ENCODE measurements at places on chromosomes 4 and X.

DNA sequence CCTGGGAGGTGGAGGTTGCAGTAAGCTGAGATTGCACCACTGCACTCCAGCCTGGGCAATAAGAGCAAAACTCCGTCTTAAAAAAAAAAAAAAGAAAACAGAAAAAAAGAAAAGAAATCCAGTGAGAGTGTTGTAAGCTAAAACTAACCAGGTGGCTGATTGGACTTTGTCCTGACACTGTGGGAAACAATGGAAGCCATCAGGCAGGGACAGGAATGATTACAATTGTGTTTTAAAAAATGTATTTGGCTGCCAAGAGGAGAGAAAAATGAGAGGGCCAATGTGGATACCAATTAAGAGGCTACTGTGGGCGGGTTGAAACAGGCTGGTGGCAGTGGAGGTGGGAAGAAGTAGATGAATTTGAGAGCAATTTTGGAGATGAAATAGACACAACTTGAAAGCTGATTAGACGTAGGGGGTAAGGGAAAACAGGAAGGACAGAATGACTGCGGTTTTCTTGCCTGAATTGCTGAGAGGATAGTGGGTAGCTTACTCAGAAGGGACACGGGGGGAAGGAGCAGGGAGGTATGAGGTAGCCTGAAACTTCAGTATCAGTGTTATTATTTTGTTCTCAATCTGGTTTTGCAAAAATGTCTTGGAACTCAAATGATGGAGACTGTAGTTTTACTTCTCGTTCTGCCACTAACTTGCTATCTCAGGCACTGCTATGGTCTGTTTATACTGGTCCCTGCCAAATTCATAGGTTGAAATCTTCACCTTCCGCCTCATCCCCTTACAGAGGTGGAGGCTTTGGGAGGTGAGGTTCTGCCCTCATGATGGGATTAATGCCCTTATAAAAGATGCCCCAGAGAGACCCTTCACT lies 45.6 kb upstream of the CHRNA9 start:
- no peak for DNase-seq

DNA sequence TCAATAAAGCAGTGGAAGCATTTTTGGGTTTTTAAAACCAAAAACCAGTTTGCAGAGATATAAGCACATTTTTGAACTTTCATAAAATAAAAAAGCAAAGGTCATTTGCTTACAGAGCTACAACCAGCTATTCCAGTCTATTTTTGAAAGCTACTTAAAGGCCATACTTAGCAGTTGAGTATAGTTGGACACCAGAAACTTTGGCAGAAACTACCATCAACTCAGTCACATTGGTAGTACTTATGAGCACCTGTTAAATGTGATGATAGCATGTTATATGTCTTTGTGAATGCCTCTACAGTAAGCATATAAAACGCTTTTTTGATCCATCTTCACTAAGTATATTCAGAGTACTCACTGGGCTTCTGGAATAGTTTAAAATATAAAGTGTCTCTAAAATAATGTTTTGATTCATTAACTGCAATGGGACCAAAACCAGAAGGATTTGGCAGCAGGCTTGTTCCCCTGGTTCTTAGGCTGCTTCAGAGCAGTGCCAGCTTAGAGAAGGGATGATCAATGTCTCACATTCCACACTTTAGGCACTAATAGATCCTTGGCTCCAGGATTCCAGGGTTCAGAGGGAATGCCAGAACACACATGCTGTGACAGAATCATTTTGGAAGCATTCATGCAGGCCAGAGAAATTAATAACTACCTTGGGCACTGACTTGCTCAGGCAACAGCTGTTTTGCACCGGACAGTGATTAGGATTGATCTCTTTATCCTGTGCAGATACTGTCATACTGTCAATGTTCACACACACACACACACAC lies 103.9 kb downstream of the IQCM start:
- no peak for DNase-seq

DNA sequence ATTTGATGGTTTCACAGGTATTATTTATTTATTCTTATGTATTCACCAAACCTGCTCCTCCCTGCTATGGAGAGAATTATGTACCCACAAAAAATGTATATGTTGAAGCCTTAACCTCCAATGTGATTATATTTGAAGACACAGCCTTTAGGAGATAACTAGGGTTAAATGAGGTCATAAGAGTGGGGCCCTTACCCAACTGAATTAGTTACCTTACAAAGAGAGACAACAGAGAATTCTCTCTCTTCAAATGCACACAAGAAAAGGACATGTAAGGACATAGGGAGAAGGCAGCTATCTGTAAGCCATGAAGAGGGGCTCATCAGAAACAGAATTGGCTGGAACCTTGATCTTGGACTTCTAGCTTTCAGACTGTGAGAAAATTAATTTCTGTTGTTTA lies 44.0 kb downstream of the ZGRF1 start:
- DNase-seq: no peak

DNA sequence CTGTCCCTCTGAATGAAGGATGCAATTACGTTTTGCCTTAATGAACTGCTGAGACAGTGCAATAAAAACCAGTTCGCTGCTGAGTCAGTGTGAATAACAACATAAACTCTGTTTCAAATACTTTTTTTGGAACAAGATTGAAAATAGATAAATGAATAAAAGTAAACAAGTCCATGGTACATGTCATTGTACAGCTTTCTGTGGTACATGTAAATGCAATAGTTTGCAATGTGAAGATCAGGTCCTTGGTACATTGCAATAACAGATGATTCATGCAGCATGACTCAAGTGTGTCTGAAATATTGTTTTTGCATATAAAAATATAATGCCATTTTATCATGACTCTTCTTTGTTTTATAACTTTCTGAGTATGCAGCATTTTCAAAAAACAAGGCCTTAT lies 193.4 kb upstream of the PACRGL start:
- DNase-seq: no peak

- DNase-seq: no peak
Observed at GRCh38 chrX:37817176-37817575, 30.2 kb downstream of the DYNLT3 start.

DNA sequence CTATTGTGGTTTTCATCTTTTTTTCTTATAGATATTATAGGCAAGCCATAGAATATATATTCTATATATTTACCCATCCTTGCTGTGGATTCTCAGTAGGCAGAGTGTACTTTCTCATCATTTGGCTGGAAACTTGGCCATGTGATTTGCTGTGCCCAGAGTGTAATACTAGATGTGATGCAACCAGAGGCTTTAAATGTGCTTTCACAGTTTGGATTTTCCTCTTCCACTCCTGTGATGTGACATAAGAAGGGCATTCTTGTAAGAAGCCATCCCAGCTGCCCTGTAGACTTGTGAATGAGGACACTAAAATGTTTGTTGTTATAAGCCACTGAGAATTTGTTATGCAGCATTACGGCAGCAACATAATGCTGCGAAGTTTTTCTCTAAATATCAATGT lies 10.4 kb upstream of the HPGDS start:
- DNase-seq: no peak

DNA sequence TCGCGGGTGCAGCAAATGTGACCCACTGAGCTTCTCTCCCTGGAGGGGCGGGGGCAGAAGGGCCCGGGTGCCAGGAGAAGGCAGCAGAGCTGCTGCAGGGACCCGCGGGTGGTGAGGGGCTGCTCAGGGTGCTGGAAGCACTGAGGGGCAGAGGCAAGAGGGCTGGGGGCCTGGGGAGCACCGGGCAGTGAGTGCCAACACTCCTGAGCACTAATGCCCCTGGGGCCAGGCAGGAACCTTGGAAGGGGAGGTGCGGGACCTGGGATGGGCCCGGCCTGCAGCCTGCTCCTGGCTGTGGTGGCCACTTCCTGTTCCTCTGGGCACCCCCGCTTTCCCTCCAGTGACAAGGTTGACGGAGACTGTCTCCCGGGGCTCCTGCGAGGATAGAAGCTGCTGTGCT lies 66.5 kb upstream of the ADRA2C start:
- no peak for DNase-seq

DNA sequence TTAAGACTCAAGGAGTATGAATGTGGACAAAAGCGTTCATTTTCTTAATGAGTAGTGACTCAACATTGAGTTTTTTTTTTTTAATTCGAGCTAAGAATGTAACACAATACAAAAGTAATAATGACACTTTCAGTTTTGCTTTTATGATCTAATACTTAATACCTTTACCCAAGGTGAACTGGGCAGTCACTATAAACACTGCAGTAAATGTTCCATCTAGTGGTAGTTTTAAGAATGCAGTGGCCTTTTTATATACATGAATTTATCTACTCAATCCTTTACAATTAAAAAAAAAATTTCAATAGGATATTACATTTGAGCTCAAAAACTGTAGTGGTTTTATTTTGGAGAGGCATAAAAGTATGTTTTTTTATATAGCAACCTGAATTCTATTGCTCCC lies 33.9 kb downstream of the PDK3 start:
- no peak for DNase-seq

DNA sequence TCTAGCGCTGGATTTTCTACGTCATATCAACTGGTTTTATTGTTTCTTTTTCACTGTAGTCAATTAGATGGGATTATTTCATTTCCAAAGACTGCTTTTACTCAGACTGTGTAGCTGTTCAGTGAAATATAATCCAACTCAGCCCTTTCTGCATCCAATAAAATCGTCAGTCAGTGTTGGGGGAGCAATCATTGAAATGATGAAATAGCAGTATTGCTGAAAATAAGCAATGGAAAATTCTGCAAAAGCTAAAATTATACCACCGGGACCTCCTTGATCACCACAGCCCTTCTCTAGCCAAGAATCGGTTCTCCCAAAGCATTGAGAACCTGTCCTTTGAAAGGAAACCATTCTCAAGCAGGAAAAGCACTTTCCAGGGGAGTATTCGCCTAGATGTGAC lies 243.1 kb upstream of the TENM3 start:
- DNase-seq: no peak

GRCh38 chr4:2964706-2965258 lies 1.4 kb downstream of the GRK4 start:
- no peak for DNase-seq

- no peak for DNase-seq
Observed at GRCh38 chrX:13334491-13334890, 14.6 kb upstream of the ATXN3L start.

DNA sequence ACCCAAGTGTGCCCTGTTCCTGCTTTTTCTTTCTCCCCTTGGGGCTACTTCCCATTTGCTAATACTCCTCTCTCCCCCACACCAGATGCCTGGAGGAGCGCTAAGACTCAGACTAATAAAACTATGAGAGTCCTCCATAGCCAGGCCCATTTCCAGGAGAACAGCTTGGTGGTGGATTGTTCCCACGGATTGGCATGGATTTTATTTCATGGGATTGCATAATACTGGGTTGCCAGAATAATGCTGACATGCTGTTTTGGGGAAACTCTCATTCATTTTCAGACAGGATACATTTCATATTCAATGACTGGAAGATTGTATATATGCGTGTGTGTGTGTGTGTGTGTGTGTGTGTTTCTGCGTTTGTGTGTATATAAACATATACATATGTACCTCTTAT lies 447.5 kb upstream of the PITX2 start:
- no peak for DNase-seq

GRCh38 chr4:173420324-173420752 lies 21.4 kb upstream of the SCRG1 start:
- DNase-seq: no peak

GRCh38 chrX:123740006-123740405 lies 7.2 kb upstream of the THOC2 start:
- no peak for DNase-seq

GRCh38 chr4:128468123-128468989 lies 180.7 kb upstream of the PGRMC2 start:
- no peak for DNase-seq

- peak; percentile 4 for DNase-seq
Observed at GRCh38 chr4:151801547-151802516, 41.0 kb upstream of the GATB start.

- DNase-seq: no peak
Observed at GRCh38 chrX:51824061-51824460, 69.4 kb upstream of the MAGED1 start.

DNA sequence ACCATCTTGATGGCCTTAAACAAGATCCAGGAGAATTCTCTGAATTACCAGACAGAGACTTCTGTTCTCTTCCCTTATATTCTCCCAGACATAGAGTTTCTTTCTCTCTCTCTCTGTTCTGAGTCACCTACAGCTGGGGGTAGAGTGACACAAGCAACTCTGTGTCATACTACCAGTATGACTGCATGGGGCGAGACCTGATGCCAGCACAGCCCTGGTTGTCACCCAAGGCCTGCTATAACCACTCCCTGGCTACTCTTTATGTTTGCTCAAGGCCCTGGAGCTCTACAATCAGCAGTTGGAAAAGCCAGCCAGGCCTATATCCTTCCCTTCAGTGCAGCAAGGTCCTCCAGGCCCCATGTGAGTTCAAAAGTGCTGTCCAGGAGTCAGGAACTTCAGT lies 114.2 kb upstream of the TENT5D start:
- no peak for DNase-seq

DNA sequence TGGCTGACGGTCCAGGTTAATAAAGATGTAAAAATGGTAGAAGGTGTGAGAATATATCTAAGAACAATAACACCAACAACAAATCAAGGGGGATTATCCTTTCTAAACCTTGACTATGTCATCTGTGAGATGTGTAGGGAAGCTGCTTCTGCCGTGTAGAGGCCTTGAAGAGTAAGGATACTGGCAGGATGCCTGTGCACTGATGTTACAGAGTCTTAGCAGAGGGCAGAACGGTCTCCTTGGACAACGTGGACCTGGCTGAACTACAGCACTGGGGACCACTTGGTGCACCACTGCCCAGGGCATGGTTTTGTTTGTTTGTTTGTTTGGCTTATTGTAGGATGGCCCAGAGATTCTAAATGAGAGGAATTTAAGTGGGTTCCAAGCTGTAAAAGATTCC lies 33.5 kb downstream of the GPAT3 start:
- DNase-seq: no peak

GRCh38 chrX:133373386-133374079 lies 41.8 kb downstream of the GPC4 start:
- no peak for DNase-seq

GRCh38 chrX:97399400-97399799 lies 515.7 kb downstream of the RPA4 start:
- no peak for DNase-seq

- DNase-seq: no peak
Observed at GRCh38 chr4:52244848-52245247, 193.7 kb downstream of the SPATA18 start.

DNA sequence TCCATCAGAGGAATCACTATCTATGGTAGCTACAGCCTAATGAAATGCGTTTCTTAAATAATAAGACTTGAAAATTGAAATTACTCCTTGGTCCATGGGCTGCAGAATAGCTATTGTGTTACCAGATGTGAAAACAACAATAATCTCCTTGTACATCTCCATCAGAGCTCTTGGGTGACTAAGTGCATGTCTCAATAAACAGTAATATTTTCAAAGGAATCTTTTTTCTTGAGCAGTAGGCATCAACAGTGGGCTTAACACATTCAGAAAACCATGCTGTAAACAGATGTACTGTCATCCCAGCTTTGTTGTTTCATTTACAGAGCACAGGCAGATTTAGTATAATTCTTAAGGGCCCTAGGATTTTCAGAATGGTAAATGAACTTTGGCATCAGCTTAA lies 67.3 kb downstream of the GLUD2 start:
- no peak for DNase-seq

- no peak for DNase-seq
Observed at GRCh38 chr4:27096142-27096824, 235.6 kb downstream of the STIM2 start.

Data from stimulated activated CD8-positive, alpha-beta memory T cell treated with anti-CD3 and anti-CD28 coated beads, Interleukin-4, amount 100 ng/mL, for 4 hours (primary cell).